Muscle of back (tissue), 13 donors: ENCODE measurements at places on chromosomes 13 and 19. TPM values are rescaled to one million over a fixed set of nuclear protein-coding genes. Genes with fewer than 3 reads are reported as not detected.

DNA sequence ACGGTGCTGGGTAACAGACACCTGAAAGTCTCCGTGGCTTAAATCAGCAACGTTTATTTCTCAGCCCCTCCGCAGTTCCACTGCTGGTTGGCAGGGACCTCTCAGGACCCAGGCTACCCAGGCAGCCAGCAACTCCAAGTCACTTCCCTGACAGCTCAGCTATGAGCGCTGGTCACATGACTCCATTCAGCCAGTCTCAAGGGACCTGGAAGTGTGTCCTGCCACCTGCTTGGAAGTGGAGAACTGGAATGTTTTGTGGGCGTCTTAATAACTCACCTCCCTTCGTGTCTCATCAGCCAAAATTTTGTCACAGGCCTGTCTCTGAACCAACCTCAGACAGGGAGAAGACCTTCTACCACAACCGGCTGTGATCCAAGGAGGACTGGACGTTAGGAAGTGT lies 72.8 kb downstream of the DPF1 start:
- no peak for DNase-seq

GRCh38 chr19:48632692-48633147 lies 4.5 kb downstream of the DBP start:
- DNase-seq, result no peak

DNA sequence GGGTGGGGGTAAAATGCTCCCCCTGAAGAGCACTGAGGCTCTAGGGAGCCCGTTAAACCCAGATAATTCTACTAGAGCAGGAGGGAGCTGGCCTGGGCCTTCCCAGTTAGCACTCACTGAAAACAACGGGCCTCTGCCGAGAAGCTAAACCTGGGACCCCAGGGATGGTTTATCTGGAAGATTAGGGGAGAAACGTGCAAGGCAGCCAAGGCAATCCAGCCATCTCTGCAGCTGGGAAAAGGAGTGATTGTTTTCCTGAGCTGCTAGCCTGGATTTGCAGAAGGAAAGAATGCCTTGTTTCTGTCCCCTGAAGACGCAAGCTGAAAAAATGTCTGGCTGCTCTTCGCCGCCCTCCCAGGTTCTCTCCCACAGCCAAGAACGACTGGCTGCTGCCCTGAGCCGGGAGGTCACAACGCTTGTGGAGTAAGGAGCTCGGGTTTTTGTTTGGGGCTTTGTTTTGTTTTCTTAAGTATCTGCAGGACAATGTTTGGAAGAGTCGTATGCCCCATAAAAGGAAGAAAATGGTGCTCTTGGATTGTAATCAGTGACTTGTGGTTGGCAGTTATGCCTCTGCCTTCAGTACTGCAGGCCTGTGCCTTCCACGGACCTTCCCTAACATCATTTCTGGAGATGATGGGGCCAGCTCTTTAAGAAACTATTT lies 31.5 kb downstream of the COL4A2 start:
- DNase-seq, result peak; percentile 89

- peak; percentile 82 for DNase-seq
Observed at GRCh38 chr13:23656637-23657371, 86.6 kb downstream of the TNFRSF19 start.

CASP14 gene
- polyA plus RNA-seq, result not detected

ZNF418 gene
- polyA plus RNA-seq, result 13.0 TPM
